ENCODE measurements at places on chromosomes 5 and 9. TPM values are rescaled to one million over a fixed set of nuclear protein-coding genes. Genes with fewer than 3 reads are reported as not detected.

MZB1 gene
- total RNA-seq, result 0.09 TPM

SPACA9 gene
- total RNA-seq, result 1.4 TPM

OR2S2 gene
- total RNA-seq, result not detected

NSUN2 gene
- 70.7 TPM for total RNA-seq

TXNDC8 gene
- not detected for total RNA-seq

ACTL7A gene
- not detected for total RNA-seq

DROSHA gene
- total RNA-seq, result 70.8 TPM

MORN5 gene
- not detected for total RNA-seq

PCDHA7 gene
- 0.27 TPM for total RNA-seq

ANKRD31 gene
- total RNA-seq, result not detected

MEIKIN gene
- not detected for total RNA-seq

KCNV2 gene
- total RNA-seq, result not detected

FGF18 gene
- not detected for total RNA-seq

NR2F1-AS1 gene
- 17.5 TPM for total RNA-seq

SMIM32 gene
- not detected for total RNA-seq

NRG2 gene
- 2.1 TPM for total RNA-seq
